Transverse colon (tissue), 4 donors: ENCODE measurements at places on chromosomes 2 and 18. TPM values are rescaled to one million over a fixed set of nuclear protein-coding genes. Genes with fewer than 3 reads are reported as not detected.

- peaks cover 43% of the 10 kb centered on the region for H3K4me1 ChIP-seq
- no peaks in the 10 kb centered on the region for H3K27me3 ChIP-seq
- H3K27ac ChIP-seq, result no peak overlapping the region
Observed at GRCh38 chr2:144948205-144948855, 428.4 kb upstream of the ZEB2 start.

GRCh38 chr18:78640246-78640995 is 339.2 kb upstream of the SALL3 start:
- H3K4me3 ChIP-seq, result no peak overlapping the region
- DNase-seq, result no peak
- no peaks in the 10 kb centered on the region for H3K36me3 ChIP-seq

- H3K27ac ChIP-seq, result no peak overlapping the region
- no peak overlapping the region for H3K4me3 ChIP-seq
- no peak for DNase-seq
- no peaks in the 10 kb centered on the region for H3K36me3 ChIP-seq
Observed at GRCh38 chr2:41872646-41873045, 175.2 kb upstream of the PKDCC start.

DNA sequence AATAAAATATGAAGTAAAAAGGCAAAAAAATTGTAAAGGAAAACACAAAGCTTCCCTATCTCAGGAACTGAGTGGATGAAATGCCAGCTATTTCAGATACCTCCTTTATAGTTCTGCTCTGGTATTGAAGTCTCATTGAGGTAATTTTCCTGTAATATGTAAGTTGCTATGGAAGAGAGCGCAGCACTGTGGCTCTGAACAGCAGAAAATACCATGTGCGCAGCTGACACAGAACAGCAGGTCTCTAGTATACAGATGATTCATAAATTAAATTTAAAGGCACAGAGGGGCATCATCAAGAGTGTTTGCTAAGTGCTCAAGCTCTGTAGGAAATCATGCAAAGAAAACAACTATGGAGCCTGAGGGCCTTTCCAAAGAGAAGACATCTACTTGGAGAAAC is 315.3 kb upstream of the CDH7 start:
- H3K27me3 ChIP-seq, result no peaks in the 10 kb centered on the region
- no peak overlapping the region for H3K4me3 ChIP-seq
- DNase-seq, result no peak
- H3K36me3 ChIP-seq, result no peaks in the 10 kb centered on the region

GRCh38 chr2:144181001-144181400 is 338.9 kb downstream of the ZEB2 start:
- H3K27ac ChIP-seq, result no peak overlapping the region
- no peaks in the 10 kb centered on the region for H3K27me3 ChIP-seq

- H3K36me3 ChIP-seq, result no peaks in the 10 kb centered on the region
- no peak overlapping the region for H3K4me3 ChIP-seq
- no peaks in the 10 kb centered on the region for H3K27me3 ChIP-seq
- no peaks in the 10 kb centered on the region for H3K4me1 ChIP-seq
- no peak for DNase-seq
Observed at GRCh38 chr2:113227698-113228097, 51.0 kb downstream of the PAX8 start.

GRCh38 chr2:239250216-239251081 is 150.4 kb downstream of the HDAC4 start:
- H3K36me3 ChIP-seq, result no peaks in the 10 kb centered on the region
- H3K27ac ChIP-seq, result peak overlapping the region; percentile 67
- no peak overlapping the region for H3K4me3 ChIP-seq
- H3K27me3 ChIP-seq, result no peaks in the 10 kb centered on the region

GRCh38 chr2:190984595-190984994 is 29.4 kb downstream of the STAT1 start:
- H3K27me3 ChIP-seq, result no peaks in the 10 kb centered on the region
- peaks cover 87% of the 10 kb centered on the region for H3K36me3 ChIP-seq
- DNase-seq, result no peak
- H3K4me3 ChIP-seq, result no peak overlapping the region

DNA sequence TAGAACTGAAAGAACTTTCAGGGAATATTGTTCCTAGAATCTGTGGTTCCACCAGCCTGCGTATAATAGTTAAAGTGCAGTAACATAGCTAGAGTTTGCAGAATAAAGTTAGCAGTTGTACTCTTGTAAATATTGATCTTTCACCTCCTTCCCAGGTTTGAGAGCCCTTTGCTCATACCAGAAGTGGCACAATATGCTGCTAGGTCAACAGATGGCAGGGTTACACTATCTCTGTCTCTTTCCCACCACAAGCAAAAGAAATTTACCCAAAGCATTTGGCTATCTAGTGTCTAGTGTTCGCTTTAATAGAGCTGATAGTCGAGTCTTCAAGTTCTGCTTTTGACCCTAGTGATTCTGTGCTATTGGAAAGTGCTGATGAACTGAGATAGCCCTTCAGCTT is 119.0 kb upstream of the KLHL14 start:
- H3K4me1 ChIP-seq, result no peaks in the 10 kb centered on the region
- H3K27me3 ChIP-seq, result no peaks in the 10 kb centered on the region
- DNase-seq, result no peak
- H3K4me3 ChIP-seq, result no peak overlapping the region
- H3K36me3 ChIP-seq, result no peaks in the 10 kb centered on the region

DNA sequence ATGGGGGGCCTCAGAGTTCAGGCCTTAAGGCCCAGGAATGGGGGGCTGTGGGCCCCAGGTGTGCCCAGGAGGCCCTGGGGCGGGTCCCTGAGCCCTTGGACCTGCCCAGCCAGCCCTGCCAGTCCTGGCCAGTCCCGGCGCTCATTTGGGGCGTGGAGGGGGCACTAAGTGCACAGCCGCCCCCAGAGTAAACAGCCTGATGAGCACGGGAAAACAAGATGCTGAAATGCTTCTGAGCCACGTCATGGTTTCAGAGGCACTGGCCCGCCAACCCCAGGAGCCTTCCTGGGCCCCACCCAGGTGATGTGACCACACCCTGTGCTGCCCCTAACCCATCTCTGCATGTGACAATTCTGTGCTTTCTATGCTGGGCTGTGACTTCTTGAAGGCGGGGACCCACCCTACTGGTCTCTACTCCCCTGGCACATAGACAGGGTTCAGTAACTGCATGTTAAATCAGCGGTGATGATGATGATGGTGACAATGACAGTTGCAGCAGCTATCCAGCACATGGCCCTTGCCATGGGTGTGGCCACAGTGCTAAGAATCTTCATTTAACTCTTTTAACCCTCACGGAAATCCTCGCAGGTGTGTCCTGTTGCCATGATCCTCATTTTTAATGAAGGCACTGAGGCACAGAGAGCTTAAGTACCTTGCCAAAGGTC is 28.1 kb upstream of the ASPRV1 start:
- peak overlapping the region; percentile 64 for H3K27ac ChIP-seq
- no peaks in the 10 kb centered on the region for H3K27me3 ChIP-seq
- DNase-seq, result peak; percentile 77
- H3K4me1 ChIP-seq, result peaks cover 16% of the 10 kb centered on the region
- no peak overlapping the region for H3K4me3 ChIP-seq

- peaks cover 8% of the 10 kb centered on the region for H3K4me1 ChIP-seq
- peaks cover 68% of the 10 kb centered on the region for H3K36me3 ChIP-seq
- H3K27me3 ChIP-seq, result no peaks in the 10 kb centered on the region
- no peak overlapping the region for H3K4me3 ChIP-seq
Observed at GRCh38 chr2:232809349-232810124, 33.2 kb upstream of the KCNJ13 start.

- no peak for DNase-seq
- peaks cover 4% of the 10 kb centered on the region for H3K4me1 ChIP-seq
- no peak overlapping the region for H3K27ac ChIP-seq
Observed at GRCh38 chr18:48679236-48679635, 140.4 kb downstream of the CTIF start.

- H3K4me1 ChIP-seq, result no peaks in the 10 kb centered on the region
- H3K27ac ChIP-seq, result no peak overlapping the region
- H3K4me3 ChIP-seq, result no peak overlapping the region
- no peak for DNase-seq
- no peaks in the 10 kb centered on the region for H3K36me3 ChIP-seq
Observed at GRCh38 chr2:235793163-235793752, 299.4 kb downstream of the AGAP1 start.

GRCh38 chr2:174972924-174973323 is 32.3 kb downstream of the CHN1 start:
- H3K36me3 ChIP-seq, result no peaks in the 10 kb centered on the region
- no peak for DNase-seq
- peak overlapping the region; percentile 15 for H3K27ac ChIP-seq
- no peaks in the 10 kb centered on the region for H3K27me3 ChIP-seq
- no peak overlapping the region for H3K4me3 ChIP-seq

- no peaks in the 10 kb centered on the region for H3K36me3 ChIP-seq
- H3K27ac ChIP-seq, result no peak overlapping the region
- DNase-seq, result no peak
- H3K4me3 ChIP-seq, result no peak overlapping the region
Observed at GRCh38 chr2:82001614-82002013, 1697.1 kb upstream of the LRRTM1 start.

DNA sequence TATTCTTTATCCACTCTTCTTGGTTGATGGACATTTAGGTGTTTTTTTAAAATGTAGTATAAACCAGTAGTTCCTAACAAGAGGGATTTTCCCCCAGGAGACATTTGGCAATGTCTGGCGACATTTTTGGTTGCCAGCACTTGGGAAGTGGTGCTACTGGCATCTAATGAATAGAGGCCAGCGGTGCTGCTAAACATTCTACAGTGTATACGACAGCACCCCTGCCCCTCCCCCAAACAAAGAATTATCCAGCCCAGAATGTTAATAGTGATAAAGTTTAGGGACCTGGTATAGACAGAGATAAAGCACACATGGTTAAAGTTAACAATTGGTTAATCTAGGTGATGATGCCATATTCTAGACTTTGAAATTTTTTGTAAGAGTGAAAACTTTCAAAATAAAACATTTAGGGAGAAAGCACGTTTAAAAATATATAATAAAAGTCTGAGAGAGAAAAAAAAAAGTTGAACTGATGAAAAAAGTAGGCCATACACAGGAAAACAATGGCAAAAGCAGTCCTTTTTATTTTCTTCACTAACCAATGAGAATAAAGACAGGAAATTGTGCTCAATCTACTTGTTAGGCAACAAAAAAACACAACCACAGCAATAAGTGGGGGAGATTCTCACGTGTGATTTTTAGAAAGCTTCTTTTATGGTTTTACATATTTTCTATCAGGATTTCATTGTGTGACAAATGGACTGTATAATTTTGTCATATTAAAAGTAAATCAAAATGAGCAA is 14.8 kb downstream of the FBXO48 start:
- H3K4me3 ChIP-seq, result no peak overlapping the region
- no peak for DNase-seq
- H3K27ac ChIP-seq, result no peak overlapping the region
- H3K36me3 ChIP-seq, result no peaks in the 10 kb centered on the region

GRCh38 chr2:231661422-231662027 is 46.8 kb upstream of the PTMA start:
- DNase-seq, result no peak
- no peaks in the 10 kb centered on the region for H3K27me3 ChIP-seq
- no peaks in the 10 kb centered on the region for H3K36me3 ChIP-seq
- H3K27ac ChIP-seq, result peak overlapping the region; percentile 98
- H3K4me3 ChIP-seq, result peak overlapping the region; percentile 53

GRCh38 chr2:179274749-179275148 is 10.1 kb upstream of the SESTD1 start:
- no peak for DNase-seq
- no peaks in the 10 kb centered on the region for H3K27me3 ChIP-seq
- H3K4me3 ChIP-seq, result no peak overlapping the region
- H3K36me3 ChIP-seq, result no peaks in the 10 kb centered on the region
- H3K27ac ChIP-seq, result no peak overlapping the region

DNA sequence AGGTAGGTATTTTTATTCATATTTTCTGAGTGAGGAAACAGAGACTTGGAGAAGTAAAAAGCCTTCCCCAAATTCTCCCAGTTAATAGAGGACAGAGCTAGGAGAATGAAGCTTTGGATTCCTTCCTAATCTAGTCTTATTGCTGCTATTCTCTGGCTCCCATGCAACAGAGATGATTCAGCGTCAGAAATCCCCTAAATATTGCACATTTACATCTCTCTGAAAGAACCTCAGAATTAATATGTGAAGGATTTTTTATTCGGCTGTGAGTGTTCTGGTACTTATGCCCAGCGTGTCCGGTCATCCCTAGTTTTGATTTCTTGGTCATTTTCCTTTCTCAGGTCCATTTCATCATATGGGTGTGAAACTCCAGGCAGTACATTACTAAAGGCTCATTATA is 91.2 kb upstream of the SESTD1 start:
- no peak overlapping the region for H3K4me3 ChIP-seq
- H3K4me1 ChIP-seq, result no peaks in the 10 kb centered on the region
- no peaks in the 10 kb centered on the region for H3K36me3 ChIP-seq

GRCh38 chr2:7429733-7430132 is 512.5 kb downstream of the RNF144A start:
- no peak for DNase-seq
- no peaks in the 10 kb centered on the region for H3K36me3 ChIP-seq

DNA sequence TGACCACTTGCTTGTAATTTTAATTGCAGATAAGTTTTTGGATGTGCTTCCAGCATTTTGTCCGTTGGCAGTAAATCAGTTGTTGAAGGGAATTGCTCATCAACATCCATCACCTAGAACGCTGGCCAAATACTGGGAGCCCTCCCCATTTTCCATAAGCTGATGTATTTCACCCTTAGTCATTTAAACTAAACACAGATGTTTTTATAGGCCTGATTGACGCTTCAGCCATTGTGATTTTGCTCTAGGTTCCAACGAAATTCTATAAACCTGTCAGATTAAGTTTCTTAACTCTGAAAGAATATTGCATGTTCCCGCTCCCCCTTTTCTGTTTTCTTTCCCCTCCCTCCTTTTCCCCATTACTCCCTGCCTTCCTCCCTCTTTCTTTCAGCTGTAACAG is 1.0 kb upstream of the RPRM start:
- peaks cover 65% of the 10 kb centered on the region for H3K27me3 ChIP-seq
- no peak overlapping the region for H3K27ac ChIP-seq
- no peak overlapping the region for H3K4me3 ChIP-seq
- H3K36me3 ChIP-seq, result no peaks in the 10 kb centered on the region
- peaks cover 20% of the 10 kb centered on the region for H3K4me1 ChIP-seq

OSBPL6 gene
- 1.5 TPM for total RNA-seq

RTP5 gene
- total RNA-seq, result not detected

LIMS4 gene
- total RNA-seq, result 3.4 TPM

GALNT13 gene
- total RNA-seq, result 0.41 TPM

TXNL1 gene
- total RNA-seq, result 28.1 TPM

PNKD gene
- 90.5 TPM for total RNA-seq

SAG gene
- total RNA-seq, result not detected

PPIG gene
- total RNA-seq, result 43.4 TPM

SERPINB12 gene
- not detected for total RNA-seq

SLC38A11 gene
- 12.0 TPM for total RNA-seq

PDE1A gene
- total RNA-seq, result 4.4 TPM

KIAA2012 gene
- total RNA-seq, result not detected
